Activated CD8-positive, alpha-beta T cell treated with anti-CD3 and anti-CD28 coated beads, Interleukin-2, amount 10 ng/mL, durations not matched to agents 7 days and 5 days (primary cell): ENCODE measurements at places on chromosomes 16 and 17. TPM values are rescaled to one million over a fixed set of nuclear protein-coding genes. Genes with fewer than 3 reads are reported as not detected.

ABCA8 gene
- not detected for total RNA-seq

KRTAP9-8 gene
- total RNA-seq, result not detected

SMIM5 gene
- 0.31 TPM for total RNA-seq

UTS2R gene
- not detected for total RNA-seq

- no peaks in the 10 kb centered on the region for H3K27me3 ChIP-seq
- no peak for DNase-seq
- no peak overlapping the region for H3K27ac ChIP-seq
- no peak overlapping the region for H3K4me3 ChIP-seq
Observed at GRCh38 chr17:29855686-29856085, 74.3 kb downstream of the SSH2 start.

DNA sequence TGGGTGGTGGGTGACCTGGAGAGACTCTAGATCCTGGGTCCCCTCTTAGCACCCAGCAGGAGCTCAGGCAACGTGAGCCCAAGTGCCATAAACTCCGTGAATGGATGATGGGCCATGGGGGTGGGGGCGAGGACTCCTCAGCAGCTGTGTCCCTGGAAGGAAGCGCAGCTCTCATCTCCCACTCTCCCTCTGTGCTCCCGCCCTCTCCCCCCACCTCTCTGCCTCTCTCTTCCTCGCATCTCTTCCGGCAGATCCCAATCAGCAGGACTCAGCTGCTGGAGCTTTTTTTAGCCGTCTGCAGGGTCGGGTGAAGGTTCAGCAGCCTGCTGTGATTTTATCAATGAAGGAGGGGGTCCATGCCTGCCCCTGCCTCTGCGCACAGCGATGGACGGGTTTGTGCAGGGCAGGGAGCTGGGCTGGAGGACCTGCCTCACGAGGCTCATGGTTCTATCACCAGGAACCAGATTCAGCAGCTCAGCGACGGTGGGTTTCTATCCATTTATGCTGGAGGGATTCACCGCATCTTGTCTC is 8.3 kb downstream of the CCR7 start:
- no peaks in the 10 kb centered on the region for H3K27me3 ChIP-seq
- peak overlapping the region; percentile 42 for H3K4me3 ChIP-seq
- peak; percentile 20 for DNase-seq
- peaks cover 95% of the 10 kb centered on the region for H3K4me1 ChIP-seq
- H3K36me3 ChIP-seq, result peaks cover 99% of the 10 kb centered on the region

DNA sequence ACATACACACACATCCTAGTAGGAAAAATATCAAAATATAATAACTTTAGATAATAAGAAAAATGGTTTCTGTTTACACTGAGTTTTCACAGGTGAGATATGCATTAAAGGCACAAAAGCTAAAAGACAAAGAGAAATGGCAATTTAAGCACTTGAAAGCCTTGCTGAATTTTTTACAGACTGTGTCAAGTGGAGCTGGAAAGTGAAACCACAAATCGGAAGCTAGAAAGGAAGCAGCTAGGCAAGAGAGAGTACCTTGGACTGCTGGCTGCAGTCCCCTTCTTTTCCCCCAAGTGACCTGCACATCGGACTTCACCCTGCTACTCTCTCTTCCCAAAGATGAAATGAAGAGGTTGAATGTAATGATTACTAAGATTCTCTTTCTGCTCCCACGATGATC is 135.1 kb downstream of the CDH13 start:
- H3K36me3 ChIP-seq, result no peaks in the 10 kb centered on the region
- peaks cover 30% of the 10 kb centered on the region for H3K27me3 ChIP-seq
- peaks cover 5% of the 10 kb centered on the region for H3K4me1 ChIP-seq

GRCh38 chr16:11262915-11263314 is 6.2 kb downstream of the TNP2 start:
- H3K36me3 ChIP-seq, result no peaks in the 10 kb centered on the region
- peak overlapping the region; percentile 88 for H3K27ac ChIP-seq
- H3K4me1 ChIP-seq, result peaks cover 60% of the 10 kb centered on the region
- H3K4me3 ChIP-seq, result peak overlapping the region; percentile 14

DNA sequence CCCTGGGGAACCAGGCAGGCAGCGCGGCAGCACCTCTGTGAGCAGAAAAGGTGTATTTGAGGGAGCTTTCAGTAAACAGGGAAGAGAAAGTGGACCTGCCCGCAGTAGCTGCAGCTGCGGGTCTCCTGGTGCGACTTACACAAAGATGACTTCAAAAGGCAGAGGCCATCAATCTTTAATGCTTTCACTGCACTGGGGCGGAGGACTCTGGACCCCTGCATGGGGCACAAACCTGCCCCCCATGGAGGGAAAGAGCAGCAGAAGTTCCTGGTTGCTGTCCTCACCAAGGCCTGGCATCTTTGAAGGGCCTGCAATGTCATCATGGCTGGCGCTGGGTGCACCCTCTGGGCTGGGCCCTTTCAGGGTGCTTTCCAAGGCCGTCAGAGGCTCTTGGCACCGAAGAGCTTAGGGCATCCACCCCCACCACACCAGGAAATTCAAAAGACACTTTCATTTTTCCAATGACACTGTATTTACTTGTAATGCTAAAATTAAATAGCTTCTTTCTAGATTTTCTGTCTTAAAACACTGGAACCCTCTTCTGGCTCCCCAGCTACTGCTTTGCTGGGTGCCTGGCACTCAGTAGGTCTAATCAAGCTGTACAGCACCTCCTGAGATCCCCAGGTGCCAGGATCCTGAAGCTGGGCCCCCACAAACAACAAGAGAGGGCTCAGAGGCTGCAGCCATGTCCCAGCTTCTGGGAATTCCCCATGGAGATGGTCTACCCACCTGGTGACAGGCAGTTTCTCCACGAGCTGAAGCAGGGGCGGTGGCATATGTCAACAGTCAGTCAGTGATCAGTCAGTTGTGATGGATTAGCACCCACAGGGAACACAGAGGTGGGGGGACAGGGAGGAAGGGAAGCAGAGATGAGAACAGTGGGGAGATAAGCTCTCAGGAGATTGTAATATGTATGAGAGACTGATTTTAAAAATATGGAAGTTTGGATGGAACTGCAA is 2.1 kb upstream of the CACNG1 start:
- no peaks in the 10 kb centered on the region for H3K36me3 ChIP-seq
- H3K4me3 ChIP-seq, result no peak overlapping the region
- no peak for DNase-seq
- H3K27me3 ChIP-seq, result no peaks in the 10 kb centered on the region
- H3K27ac ChIP-seq, result no peak overlapping the region
- H3K4me1 ChIP-seq, result no peaks in the 10 kb centered on the region

GRCh38 chr17:41880130-41880529 is 14.9 kb upstream of the KLHL11 start:
- no peak for DNase-seq
- H3K4me1 ChIP-seq, result no peaks in the 10 kb centered on the region
- no peak overlapping the region for H3K4me3 ChIP-seq
- H3K27me3 ChIP-seq, result no peaks in the 10 kb centered on the region
- no peak overlapping the region for H3K27ac ChIP-seq

- H3K27me3 ChIP-seq, result no peaks in the 10 kb centered on the region
- DNase-seq, result peak; percentile 61
- H3K4me3 ChIP-seq, result no peak overlapping the region
- H3K4me1 ChIP-seq, result peaks cover 10% of the 10 kb centered on the region
- H3K36me3 ChIP-seq, result peaks cover 4% of the 10 kb centered on the region
Observed at GRCh38 chr16:88505405-88506082, 52.5 kb downstream of the ZFPM1 start.

DNA sequence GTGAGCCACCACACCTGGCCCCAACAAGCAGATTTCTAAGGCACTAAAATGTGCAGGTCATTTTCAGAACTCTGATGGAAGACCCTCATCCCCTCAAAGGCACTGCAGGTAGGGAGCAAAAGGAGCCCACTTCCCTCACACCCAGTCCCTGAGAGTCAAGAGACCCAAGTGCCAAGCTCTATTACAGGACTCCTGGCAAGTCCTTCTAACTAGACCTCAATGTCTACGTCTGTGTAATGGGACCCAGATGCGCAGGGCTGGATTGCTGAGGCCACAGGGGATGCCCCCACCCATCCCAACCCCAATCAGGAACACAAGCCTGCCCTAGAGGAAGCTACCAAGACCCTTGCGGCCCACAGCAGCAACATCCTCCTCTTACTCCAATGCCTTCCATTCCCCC is 2.7 kb downstream of the PLLP start:
- peaks cover 37% of the 10 kb centered on the region for H3K4me1 ChIP-seq
- no peak overlapping the region for H3K4me3 ChIP-seq
- no peak overlapping the region for H3K27ac ChIP-seq
- DNase-seq, result no peak
- H3K27me3 ChIP-seq, result peaks cover 28% of the 10 kb centered on the region

DNA sequence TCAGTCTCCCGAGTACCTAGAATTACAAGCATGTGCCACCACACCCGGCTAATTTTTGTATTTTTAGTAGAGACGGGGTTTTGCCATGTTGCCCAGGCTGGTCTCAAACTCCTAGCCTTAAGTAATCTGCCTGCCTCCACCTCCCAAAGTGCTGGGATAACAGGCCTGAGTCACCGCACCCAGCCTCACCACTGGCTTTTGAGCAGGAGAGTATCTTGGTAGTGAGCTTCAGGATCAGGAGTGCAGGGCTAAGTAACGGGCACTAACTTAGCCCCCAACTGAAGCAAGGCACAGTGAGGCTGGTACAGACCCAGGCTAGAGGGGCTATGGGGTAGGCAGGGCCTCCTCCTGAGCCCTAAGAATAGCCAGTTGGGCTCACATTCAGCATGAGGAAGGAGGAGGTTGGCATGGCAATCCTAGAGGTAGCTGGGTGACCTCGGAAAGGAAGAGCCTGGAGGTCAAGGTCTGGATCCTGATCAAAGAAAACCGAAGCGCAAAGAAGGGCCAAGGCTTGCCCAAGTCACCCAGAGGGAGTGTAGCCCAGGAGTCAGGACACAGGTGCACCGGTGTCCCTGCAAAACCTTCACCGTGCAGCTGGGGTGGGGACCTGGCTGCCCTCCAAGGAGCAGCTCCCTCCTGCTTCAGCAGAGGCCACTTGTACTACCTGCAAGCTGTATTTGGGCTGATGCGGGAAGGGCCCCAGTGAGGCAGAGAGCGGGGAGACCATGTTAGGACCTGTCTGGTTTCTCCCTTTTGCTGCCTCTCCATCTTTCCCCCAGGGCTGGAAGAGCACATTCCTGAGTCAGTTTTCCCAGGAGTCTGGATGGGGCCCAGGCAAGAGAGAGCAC is 1.3 kb upstream of the ADGRG5 start:
- H3K4me3 ChIP-seq, result no peak overlapping the region
- peak; percentile 19 for DNase-seq
- H3K27me3 ChIP-seq, result no peaks in the 10 kb centered on the region
- H3K4me1 ChIP-seq, result peaks cover 78% of the 10 kb centered on the region
- H3K36me3 ChIP-seq, result peaks cover 7% of the 10 kb centered on the region
- H3K27ac ChIP-seq, result peak overlapping the region; percentile 84

DNA sequence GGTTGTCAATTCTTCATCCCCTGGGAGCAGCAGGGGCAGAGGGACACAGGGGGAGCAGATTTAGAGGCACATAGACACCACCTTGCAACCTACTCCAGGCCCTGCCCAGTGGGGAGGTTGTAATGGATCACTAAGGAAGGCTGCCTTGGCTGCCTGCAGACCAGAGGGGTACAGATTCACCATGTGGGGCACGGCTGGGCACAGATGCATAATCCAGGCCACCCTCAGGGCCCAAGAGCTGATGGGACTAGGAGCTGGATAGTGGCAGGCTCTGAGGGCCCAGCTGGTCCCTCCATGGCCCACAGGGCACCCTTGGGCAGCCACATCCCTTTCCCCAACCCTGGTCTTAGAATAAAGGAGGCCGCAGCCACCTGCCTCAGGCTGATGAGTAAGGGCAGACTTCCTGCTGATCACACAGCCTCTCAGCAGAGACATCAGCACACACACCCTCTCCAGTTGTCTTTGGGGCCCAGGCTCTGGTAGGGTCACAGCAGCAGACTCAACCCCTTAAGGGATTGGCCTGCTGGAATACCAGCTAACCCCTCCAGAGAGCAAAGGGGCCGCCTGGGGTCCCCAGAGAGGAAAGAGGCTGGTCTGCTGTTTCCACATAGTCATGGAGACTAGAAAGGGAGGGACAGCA is 224.9 kb downstream of the GSG1L start:
- H3K27me3 ChIP-seq, result peaks cover 15% of the 10 kb centered on the region
- no peaks in the 10 kb centered on the region for H3K36me3 ChIP-seq
- no peak overlapping the region for H3K4me3 ChIP-seq
- no peaks in the 10 kb centered on the region for H3K4me1 ChIP-seq

CRYBA1 gene
- not detected for total RNA-seq

- DNase-seq, result no peak
- H3K36me3 ChIP-seq, result no peaks in the 10 kb centered on the region
Observed at GRCh38 chr17:80246266-80246681, 14.4 kb upstream of the RNF213 start.

SOX9 gene
- total RNA-seq, result not detected

MGAT5B gene
- not detected for total RNA-seq

DNA sequence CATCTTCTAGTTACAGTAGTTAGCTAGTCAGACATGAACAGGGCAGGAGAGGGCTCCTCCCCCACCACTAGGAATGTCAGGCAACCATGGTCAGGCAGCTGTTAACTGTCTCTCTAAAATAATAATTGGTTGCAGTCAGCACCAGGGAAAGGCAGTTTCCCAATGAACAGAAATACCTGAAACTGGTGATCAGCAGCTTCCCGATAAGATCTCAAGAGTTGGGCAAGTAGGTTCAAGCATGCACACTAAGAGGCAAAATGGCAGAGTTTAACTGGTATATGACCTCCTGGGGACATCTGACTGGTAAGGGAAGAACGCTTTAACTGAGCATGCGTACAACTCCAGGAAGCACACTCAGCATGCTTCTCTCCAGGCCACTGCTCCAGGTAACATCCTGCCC is 12.6 kb upstream of the XYLT1 start:
- H3K4me1 ChIP-seq, result no peaks in the 10 kb centered on the region
- no peak overlapping the region for H3K27ac ChIP-seq
- H3K4me3 ChIP-seq, result no peak overlapping the region
- no peak for DNase-seq

GRCh38 chr17:4199818-4200402 is 56.9 kb downstream of the CYB5D2 start:
- no peaks in the 10 kb centered on the region for H3K4me1 ChIP-seq
- DNase-seq, result peak; percentile 53
- H3K4me3 ChIP-seq, result no peak overlapping the region
- no peaks in the 10 kb centered on the region for H3K27me3 ChIP-seq
- H3K27ac ChIP-seq, result no peak overlapping the region

DNA sequence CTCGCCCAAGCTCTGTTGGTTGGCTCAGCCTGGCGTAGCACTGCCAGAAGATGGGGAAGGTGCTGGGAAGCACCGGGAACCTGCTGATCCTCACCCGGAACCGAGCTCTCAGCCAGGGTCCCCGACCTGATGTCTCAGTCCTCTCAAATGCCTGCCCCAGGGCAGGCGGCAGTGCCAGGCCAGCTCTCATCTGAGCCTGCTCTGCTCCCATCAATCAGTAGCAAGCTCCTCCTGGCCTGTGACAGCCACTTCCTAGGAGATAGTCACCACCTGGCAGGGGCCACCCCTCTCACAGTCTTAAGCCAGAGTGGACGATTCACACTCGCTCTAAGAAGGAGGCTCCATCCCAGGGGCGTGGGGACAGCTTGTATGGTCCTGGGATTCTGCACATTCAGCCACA is 62.0 kb downstream of the ENGASE start:
- H3K27me3 ChIP-seq, result no peaks in the 10 kb centered on the region
- no peak overlapping the region for H3K27ac ChIP-seq
- DNase-seq, result no peak
- no peaks in the 10 kb centered on the region for H3K4me1 ChIP-seq
- no peaks in the 10 kb centered on the region for H3K36me3 ChIP-seq

SLX1B gene
- total RNA-seq, result 49.2 TPM
